ENCODE measurements at places on chromosomes 3 and 15.

DNA sequence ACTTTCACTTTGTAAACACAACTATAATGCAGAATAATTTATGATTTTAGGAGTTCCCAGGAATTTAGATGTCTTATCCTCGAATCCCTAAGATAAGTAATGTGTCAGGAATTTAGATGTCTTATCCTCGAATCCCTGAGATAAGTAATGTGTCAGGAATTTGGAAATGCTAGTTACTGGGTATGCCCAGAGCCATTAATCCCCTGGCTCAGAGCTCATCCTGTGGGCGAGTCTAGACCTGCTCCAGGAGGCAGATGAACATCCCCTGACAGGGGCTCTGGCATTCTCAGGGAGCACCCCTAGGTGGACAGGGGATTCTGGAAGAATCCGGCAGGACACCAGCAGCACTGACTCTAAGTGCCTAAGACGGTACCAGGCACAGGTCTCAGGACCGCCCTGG is 163.3 kb downstream of the ARRDC4 start:
- no peak overlapping the region for H3K4me3 ChIP-seq
- no peaks in the 10 kb centered on the region for H3K36me3 ChIP-seq
- peaks cover 5% of the 10 kb centered on the region for H3K27me3 ChIP-seq
- no peaks in the 10 kb centered on the region for H3K4me1 ChIP-seq

GRCh38 chr15:77019521-77020331 is 24.8 kb downstream of the PSTPIP1 start:
- no peak overlapping the region for H3K4me3 ChIP-seq
- no peaks in the 10 kb centered on the region for H3K27me3 ChIP-seq
- no peak for DNase-seq
- peaks cover 56% of the 10 kb centered on the region for H3K4me1 ChIP-seq

DNA sequence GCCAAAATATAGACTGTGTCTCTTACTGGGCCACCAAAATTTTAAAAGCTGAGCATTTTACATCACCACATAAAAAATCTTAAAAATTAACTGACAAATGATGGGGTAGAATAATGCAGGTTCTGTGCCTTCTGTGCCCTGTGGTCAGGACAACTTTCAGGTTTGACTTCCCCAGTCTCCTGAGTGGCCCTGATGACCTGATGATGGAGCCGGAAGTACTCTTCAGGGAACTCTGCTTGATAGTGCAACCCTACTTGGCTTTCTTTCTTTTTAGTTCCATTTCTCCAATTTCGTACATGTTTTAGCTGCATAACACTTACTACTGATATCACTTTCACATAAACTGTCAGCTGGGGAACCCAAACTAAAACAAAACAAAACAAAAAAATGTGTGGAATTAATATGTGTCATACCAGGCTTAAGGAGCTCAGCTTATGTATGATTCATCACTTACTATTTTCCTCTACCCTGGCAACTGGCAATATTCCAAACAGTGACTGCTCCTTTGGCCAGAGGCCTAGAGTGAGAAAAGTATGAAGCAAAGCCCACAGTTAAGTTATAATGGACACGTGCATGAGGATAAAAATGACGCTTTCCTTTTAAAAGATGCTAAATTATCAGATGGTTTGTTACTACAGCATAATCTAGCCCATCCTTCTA is 194.3 kb downstream of the BCHE start:
- H3K4me3 ChIP-seq, result no peak overlapping the region
- no peaks in the 10 kb centered on the region for H3K36me3 ChIP-seq
- no peaks in the 10 kb centered on the region for H3K27me3 ChIP-seq
- DNase-seq, result no peak
- no peaks in the 10 kb centered on the region for H3K4me1 ChIP-seq

DNA sequence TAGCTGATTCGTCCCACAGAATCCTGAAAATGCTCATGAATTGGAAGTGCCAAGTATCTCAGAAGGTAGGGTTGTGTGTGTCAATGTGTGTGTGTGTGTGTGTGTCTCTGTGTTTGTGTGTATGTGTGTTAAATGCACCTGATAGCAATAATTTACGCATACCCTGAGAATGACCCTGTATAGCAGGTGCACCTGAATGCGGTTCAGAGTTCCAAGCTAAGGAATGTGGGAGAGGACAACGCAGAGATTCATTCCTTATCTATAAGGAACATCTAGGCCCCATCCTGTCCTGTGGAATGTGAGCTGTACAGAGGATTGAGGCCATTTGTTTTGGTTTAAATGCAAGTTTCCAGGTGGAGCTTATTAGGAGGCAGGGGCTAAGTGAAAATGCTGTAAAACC is 49.1 kb upstream of the NEDD4 start:
- peaks cover 4% of the 10 kb centered on the region for H3K36me3 ChIP-seq
- H3K4me1 ChIP-seq, result peaks cover 27% of the 10 kb centered on the region
- no peak for DNase-seq
- no peaks in the 10 kb centered on the region for H3K27me3 ChIP-seq
- H3K4me3 ChIP-seq, result peak overlapping the region; percentile 89
- peak overlapping the region; percentile 99 for H3K27ac ChIP-seq
